ENCODE measurements at places on chromosomes 1 and 21. TPM values are rescaled to one million over a fixed set of nuclear protein-coding genes. Genes with fewer than 3 reads are reported as not detected.

DNA sequence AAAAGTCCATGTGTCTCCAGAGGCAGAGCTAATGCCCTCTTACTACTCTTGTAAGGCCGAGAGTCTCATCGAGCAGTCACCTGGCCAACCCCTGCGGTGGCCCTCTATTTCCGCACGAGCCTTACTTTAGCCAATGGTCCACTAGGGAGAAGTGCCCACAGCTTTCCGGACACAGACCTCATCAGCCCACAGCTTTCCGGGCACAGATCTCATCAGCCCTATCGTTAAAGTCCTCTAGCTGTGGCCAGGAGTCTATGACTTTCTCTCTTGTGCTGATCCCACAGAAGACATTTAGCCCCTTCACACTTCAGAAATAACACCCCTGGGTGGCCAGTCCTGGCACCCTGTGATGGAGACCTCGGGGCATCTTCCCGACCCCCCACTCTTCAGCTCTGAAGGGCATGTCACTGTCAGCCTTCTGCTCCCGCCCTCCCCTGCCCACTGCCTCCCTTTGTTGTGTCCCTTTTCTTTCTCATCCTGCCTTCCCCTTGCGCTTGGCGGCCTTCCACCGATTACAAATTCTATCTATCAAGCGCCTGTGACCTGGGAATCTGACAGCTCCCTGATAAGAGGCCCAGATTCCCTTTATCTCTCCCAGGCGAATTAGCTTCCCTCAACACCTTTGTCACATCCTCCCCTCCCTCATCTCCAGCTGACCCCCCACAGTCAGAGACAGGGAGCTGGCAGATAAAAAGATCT lies 161.0 kb downstream of the PLXNA2 start:
- DNase-seq, result no peak

GRCh38 chr1:51549016-51549619 lies 30.1 kb upstream of the EPS15 start:
- no peak for DNase-seq

DNA sequence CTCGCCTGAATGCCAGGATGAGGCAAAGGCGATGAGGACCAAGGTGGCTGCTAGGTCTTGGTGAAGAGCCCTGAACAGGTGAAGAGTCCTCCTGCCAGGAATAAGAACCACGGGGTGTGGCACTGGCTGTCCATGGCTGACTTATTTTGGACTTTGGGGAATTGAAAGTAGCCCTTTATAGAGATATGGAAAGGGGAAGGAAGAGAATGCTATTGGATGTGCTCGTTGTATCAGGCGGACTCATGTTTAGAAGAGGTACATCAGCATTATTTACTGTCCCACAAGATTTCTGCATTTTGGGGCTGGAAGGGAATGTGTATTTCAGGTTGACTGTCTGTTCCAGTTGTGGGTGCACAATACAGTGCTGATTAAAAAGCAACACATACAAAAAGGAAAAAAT lies 465.8 kb downstream of the DSCAM start:
- DNase-seq, result no peak

DNA sequence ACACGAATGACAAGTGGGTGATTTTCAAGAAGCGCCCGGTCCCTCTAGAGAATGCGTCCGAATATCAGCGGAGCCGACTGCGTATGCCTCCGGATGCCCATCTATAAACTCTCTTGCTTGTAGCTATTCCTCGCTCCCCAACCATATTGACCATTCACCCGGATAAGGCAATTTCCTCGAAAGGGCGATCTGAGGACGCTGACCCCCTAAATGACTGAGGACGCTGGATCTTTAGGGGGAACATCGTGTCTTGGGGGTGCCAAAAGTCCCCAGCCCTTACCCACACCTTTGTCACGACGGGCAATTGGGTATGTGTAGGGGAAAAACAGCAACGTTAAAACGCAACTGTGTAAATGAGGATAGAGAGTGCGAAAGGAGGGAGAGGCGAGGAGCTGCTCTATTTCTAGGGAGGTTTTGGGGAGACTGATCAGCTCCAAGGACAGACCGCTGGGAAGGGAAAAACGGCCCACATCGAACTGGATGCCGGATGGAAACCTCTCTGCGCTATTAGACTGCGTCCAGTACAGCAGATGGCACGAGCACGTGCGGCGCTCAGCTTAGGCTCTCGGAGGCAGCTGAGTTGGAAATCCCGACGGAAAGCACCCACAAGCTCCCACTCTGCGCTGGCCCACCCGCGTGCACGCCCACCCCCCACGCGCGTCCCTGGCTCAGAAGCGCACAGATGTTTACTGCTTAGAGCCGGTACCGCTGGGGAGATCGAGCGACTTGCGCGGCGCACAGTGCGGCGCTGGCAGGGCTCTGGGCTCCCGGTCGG lies 2.9 kb upstream of the PRRX1 start:
- DNase-seq, result no peak

The SPRR3 gene
- total RNA-seq, result not detected

Data from pancreas (tissue), 10 donors.